ENCODE measurements at places on chromosomes 11 and 22. TPM values are rescaled to one million over a fixed set of nuclear protein-coding genes. Genes with fewer than 3 reads are reported as not detected.

The TRIM49 gene
- polyA plus RNA-seq: not detected

The GDPD5 gene
- polyA plus RNA-seq: 10.3 TPM

The INS gene
- polyA plus RNA-seq: not detected

The OR5B21 gene
- polyA plus RNA-seq: not detected

All from CD4-positive, CD25-positive, alpha-beta regulatory T cell (primary cell).